RKO (cell line): ENCODE measurements at places on chromosomes 1 and 21.

DNA sequence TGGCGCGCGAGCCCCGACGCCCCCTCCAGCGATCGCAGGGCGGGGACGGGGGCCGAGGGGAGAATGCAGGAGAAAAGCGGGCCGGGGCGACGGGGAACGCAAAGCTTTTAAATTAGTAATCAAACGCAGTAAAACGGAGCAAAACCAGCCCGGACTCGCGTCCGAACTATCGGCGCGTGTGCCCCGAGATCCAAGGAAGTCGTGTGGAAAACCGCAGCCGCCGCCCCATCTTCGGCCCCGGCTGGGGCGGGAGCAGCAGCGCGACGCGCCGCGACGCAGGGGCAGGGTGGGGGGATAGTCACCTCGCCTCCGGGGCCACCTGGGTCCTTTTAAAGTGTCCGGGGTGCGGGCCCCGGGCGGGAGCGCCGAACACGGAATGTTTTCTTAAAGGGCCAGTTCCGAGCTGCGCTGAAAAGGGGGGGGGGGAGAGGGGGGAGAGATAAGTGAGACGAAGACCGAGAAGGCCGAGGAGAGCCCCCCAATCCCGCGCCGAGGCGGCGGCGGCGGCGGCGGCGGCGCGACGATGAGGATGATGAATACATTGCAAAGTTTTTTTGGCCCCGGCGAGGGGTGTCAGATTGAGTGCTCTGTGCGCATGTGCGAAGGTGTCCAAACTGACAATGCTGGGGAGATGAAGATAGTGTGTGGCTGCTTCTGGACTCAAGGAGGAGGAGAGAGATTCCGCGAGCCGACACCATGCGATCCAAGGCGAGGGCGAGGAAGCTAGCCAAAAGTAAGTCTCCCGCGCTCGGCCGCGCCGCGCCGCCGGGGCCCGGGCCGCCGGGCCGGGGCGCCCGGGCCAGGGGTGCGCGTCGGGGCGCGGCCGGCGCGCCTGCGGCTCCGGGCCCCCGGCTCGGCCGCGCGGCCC lies at the start of gene PRDM16:
PRDM16 (plus strand) TSS at position 640 of the 868 bp plus-strand sequence; CDS start at position 697, 57 bp downstream.
- peak; percentile 83 for DNase-seq

DNA sequence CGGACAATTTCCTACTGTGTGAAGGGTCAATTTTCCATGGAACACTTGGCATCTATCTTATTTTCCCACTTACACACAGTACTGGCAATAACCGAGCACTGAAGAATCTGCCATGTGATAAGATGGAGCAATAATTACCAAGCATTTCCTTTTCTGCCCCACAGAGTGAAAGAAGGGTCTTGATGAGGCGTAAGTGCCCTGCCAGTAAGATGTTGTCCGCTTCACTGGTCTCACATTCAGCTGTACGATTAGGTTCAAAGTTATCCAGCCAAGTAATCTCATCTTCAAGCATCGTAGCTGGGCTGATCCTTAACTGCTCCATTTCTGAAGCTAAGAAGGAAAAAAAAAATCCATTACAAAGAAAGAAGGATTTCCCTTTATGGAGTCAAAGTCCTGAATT lies 67.8 kb downstream of the PCSK9 start:
- no peak for DNase-seq

GRCh38 chr1:219639876-219640577 lies 27.1 kb upstream of the ZC3H11B start:
- DNase-seq: no peak

DNA sequence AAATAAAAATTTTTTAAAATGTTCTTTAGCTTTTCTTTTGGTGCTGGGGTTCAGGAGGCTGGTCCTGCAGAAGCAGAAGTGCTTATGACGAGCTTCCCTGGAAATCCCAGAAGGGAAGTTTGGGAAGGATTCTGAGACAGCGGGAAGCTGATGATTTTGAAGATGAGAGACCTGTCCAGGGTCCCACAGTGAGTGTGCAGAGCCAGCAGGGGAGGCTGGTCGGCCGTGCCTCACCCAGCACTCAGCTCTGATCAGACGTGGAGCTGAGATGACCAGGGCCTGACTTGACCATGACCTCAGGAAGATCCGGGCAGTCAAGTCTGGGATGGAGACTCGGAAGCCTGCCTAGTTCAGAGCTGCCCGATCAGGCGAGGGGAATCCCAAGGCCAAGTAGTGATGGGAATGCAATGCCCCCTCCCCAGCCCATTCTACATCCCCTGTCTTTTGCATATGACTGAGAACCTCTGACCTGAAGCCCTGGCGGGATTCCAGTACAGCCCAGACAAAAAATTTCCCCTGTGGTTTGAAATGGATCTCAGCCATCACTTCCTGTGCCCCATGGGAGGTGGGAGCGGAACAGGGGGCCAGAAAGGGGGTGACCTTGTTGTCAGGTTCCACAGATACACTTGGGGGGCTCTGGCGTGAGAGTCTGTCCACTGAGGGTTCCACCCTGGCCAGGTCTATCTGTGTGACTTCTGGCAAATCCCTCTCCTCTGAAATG lies 96.8 kb upstream of the RUNX3 start:
- DNase-seq: no peak

DNA sequence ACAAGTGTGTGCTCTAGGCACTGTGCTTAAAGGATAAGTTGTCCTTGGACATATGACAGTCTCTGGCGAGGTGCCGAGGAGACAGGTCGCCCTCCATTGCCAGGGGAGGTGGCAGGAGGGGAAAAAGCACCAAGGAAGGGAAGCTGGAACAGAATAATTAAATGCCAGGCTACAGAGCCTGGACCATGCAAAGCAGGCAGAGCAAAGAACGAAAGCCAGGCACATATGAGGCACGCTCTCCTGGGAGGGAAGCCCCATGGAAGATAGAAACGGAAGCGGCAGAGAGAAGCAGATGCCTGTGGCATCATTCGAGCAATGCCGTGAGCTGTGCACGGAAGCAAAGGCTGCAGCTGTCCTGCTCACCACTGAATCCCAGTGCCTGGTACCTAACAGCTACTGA lies 91.2 kb downstream of the JAK1 start:
- no peak for DNase-seq

- no peak for DNase-seq
Observed at GRCh38 chr1:209249280-209249670, 334.2 kb upstream of the CAMK1G start.

DNA sequence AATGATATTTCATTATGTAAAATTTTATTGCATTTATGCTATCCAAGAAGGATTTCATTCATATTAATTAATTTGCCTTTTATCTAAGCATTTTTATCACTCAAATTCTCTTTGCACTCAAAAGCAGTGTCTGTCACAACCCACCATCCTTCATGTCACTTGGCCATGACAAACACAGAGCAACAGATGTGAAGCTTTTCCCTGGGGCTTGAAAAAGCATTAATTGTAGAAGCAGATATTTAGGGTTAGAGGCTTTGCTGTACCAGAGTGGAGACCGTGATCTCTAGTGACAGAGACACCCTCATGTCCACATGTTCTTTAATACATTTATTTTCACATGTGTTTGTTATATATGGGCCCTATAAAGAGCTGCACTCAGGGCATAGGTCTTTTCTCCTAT lies 230.5 kb downstream of the SPATA17 start:
- DNase-seq: no peak

DNA sequence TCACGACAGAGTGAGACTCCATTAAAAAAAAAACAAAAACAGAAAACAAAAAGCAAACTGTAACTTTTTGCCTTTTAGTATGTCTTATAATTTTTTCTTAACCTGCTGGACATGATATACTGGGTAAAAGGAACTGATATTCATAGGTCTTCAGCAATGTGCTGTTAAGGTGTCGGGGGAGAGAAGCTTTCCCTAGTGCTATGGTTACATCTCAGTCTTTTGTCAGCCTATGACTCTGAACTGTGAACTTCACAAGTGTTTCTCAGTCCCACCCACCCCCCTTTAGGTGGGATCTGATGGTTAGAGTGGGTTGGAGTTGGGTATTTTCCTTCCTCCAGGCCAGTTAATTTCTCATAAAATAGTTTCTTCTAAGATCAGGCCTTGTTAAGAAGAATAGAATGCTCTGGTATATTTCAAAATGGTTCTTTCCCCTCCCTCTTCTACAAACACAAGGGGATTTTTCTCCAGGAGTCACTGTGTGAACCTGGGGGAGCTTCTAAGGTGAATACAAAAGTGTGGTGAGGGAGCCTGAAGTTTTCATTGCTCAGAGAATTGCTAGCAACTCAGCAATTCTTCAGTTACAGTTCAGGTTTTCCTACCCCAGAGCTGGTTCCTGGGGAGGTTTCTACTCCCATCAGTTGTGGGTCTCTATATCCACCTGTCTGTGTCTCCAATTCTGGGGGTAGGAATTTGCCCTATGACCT lies 16.1 kb upstream of the EDARADD start:
- no peak for DNase-seq

DNA sequence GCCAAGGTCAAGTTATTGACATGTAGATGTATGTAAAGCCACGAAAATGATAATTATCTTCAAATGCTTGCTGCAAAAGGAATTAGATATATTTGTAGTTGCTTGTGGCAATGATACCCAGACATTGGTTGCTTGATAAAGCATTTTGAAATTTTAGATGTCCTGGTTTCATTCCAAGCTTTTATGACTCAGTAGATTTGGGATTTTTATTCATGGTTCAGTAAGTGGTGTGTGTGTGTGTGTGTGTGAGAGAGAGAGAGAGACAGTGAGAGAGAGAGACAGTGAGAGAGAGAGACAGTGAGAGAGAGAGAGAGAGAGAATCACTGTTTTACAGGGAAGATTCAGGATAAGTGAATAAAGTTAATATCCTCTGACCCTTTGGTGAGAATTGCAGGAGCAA lies 498.2 kb upstream of the C1orf87 start:
- no peak for DNase-seq

- DNase-seq: peak; percentile 2
Observed at GRCh38 chr1:59215766-59216291, 81.1 kb upstream of the FGGY start.
